ENCODE measurements at places on chromosomes 2 and 18.

DNA sequence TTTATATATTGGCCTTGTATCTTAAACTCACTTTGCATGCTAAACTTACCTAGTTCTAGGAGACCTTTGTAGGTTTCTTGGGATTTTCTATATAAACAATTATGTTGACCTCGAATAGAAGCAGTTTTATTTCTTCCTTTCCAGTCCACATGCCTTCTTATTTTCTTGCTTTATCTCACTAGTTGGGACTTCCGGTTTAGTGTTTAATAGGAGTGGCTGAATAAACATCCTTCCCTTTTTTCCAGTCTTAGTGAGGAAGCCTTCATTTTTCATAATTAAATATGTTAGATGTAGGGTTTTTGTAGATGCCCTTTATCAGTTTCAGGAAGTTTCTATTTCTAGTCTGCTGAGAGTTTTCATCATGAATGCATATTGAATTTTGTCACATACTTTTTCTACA, 347.3 kb upstream of the HNRNPA3 start:
- no peak for DNase-seq

DNA sequence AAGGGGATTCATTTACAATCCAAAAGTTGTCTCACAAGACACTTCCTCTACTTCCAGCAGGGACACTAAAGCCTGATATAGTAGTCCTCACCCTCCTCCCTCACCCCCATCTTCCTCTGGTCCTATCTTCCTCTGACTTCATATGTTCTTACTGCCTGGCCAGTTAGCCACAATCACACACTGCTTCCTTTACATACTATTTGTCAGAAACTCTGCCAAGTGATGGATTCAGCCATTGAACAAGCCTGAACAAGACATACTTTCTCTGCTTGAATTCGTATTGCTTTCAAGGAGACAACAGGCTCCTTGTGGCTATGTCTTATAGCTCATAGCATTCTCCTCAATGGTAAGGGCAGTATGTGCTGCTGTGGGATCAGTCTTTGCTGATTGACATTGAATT, 672.2 kb downstream of the BCL11A start:
- DNase-seq = no peak

DNA sequence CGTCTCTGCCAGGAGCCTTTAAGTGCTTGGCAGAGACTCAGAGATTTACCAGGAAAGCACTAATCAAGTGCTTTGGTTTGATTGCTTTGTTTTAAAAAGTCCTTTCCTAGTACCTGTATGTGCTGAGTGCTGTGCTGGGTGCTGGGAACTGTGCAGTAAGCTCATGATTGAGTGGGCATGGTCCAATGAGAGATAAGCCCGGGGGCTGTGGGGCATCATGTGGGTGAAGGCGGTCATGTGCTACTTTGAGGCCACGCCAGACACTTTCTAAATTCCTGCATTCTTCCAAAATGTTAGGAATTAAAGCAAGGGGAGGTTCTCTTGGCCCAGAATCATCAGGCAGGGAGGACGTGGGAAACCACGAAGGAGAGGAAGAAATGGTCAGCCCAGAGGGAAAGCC, 109.0 kb downstream of the ACAA2 start:
- no peak for DNase-seq

DNA sequence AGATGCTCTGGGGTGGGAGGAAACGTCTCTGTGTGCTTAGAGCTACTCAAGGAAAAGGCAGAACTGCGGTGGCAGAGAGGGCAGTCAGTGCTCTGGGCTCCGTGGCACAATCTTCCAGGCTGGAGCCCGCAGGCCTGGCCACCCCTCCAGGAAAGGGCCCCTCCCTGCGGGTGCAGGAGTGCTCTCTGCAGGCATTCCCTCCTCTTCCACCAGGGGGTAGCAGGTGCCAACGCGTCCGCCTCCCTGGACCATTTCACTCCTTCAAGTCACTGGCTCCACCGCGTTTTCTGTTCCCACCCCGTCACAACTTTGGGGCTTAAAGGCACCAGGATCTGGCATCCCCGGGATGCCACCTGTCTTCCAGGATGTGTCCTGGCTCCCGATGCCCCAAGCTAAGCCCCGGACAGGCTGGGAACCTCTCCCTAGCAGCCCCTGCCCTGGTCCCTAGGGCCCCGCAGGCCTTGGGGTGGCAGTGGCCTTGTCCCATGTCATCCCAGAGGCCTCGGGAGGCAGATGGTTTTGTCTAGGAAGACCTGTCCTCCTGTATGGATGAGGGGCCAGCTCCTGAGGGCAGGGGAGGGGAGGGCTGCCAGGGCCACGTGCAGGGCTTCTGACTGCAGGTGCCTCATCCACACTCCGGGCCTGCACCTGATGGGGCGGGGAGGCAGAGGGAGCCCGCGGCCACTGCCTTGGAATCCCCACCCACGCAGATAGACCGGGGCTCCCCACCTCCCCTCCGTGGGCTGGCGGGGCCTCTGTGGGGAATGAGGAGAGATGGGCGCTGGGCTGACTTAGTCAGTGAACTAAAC, 26.4 kb downstream of the KCNIP3 start:
- DNase-seq = no peak

GRCh38 chr2:77018219-77018618, 504.0 kb downstream of the LRRTM4 start:
- DNase-seq = no peak

DNA sequence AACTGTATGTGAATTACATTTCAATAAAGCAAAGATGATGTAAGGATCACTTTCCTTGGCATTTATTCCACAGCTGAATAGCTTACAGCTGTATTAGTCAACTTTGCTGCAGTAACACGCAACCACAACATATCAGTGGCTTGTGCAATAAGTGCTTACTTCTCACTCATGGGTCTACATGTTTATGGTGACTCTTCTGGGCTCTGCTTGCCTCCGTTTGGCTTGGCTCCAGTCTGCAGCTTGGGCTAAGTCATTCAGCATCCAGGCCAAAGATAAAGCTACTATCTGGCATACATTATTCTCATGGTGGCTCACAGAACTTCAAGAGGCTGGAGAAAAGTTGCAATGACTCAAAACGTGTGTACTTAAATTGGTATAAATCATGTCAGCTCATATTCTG, 355.0 kb downstream of the RNF144A start:
- no peak for DNase-seq

GRCh38 chr18:72871091-72871490, 3.3 kb upstream of the NETO1 start:
- DNase-seq = no peak

- no peak for DNase-seq
These were observed 8.3 kb downstream of the TM4SF20 start for GRCh38 chr2:227370791-227371312.

GRCh38 chr2:113905886-113906285, 16.0 kb downstream of the ACTR3 start:
- DNase-seq = no peak

Data from activated naive CD4-positive, alpha-beta T cell (primary cell).